Thymus (tissue), 14 donors: ENCODE measurements at places on chromosomes 11 and 22.

GRCh38 chr22:50035131-50035881, 22.7 kb upstream of the IL17REL start:
- no peak for DNase-seq

GRCh38 chr11:118215262-118215661, 9.5 kb downstream of the JAML start:
- DNase-seq = no peak

DNA sequence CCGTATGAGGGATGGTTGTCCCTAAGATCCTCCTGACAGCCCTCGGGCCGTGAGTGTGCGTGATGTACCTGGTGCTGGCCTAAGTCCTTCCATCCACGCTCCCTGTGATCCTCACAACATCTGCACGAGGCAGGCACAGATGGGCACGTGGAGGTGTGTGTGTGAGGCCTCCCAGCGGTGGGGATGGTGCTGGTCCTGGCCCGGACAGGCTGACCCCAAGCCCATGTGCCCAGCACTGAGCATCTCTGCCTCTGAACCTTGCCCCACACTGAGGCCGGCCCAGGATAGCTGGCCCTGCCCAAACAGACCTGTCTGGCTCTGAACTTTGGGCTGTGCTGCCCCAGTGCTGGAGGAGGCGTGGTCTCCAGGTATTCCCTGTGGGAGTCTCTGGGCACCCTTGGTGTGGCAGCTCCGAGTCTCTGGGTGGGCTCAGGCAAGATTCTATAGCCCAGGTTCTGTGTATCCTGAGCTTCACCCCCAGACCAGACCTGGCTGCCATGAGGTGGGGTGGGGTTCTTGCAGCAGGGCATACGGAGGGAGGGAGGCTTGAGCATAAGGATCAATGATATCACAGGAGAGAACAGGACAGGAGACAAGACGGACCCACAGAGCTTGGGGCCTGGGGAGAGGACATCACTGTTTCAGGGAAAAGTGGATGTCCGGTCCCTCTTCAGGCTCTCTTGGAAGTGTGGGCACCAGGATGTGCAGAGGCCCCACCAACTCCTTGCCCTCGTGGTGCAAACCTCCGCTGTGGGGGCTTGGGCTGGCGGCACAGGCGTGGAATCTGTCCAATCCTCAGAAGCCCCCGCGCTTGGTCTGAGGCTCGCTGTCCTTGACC, 881.8 kb downstream of the BRD1 start:
- no peak for DNase-seq

- peak; percentile 59 for DNase-seq
Observed at GRCh38 chr11:119356349-119357031, 10.0 kb upstream of the MFRP start.

DNA sequence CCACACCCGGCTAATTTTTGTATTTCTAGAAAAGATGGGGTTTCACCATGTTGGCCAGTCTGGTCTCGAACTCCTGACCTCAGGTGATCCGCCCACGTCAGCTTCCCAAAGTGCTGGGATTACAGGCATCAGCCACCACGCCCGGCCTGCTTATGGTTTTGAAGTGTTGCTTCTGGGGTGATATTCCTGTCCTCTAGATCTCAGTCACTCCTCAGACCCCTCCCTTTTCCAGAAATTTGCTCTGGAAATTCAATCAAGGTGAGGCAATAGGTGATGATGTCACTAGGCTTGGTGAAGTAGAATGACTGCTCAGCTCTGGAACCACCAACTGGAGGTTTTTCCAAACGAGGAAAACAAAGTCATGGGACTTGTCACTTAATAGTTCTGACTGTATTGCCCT, 36.6 kb upstream of the CREB3L1 start:
- no peak for DNase-seq

DNA sequence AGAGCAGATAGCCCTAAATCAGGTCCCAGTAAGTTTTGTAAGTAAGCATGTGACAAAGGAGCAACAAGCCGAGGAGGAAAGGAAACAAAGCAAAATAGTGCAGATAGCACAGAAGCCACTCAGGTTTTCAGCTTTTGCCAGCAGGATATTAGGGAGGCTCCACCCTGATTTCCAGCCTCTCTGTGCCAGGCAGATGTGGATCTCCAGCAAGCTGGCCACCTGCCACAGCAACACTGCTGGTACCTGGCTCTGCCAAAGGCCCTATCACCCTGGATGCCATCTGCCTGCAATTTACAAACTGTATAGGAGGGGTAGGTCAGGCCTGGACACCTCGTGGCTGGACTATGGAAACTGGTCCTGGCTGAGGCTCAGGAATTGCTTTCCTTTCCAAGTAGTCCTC, 12.2 kb upstream of the NNMT start:
- DNase-seq = no peak

DNA sequence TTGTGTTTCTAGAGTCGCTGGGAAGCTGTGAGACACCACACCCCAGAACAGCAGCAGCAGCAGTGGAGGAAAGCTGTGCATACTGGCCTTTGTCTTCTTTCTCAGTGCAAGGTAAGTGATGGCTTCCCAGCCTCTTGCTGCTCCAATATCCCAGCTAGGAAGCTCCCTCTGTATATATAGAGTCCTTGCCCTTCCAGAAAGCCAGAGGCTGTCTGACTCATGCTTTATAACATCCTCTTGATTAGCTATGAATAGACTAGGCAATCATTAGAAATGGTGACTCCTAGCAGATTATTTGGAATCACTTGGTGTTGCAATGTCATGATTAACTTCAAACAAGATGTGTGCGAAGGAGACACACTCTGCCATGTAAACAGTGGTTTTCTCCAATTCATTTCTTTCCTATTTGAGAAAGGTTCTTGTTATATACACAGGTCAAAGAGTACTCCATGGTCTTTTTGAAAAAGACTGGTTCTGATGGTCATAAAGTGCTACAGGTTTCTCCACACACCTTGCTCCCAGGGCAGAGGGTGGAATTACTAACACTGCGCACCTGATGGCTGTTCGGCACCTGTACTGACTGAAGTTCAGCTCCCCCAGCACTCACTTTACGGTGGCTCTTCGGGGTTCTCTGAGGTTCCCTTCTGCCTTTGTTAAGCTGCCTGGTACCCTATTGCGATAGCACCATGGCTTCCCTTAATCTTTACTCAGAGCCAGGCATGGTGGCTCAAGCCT, at the start of gene MMP1:
Gene MMP1 (minus strand): TSS at position 149 of the 735 bp plus-strand sequence. CDS start 68 bp downstream, at position 81.
- no peak for DNase-seq

DNA sequence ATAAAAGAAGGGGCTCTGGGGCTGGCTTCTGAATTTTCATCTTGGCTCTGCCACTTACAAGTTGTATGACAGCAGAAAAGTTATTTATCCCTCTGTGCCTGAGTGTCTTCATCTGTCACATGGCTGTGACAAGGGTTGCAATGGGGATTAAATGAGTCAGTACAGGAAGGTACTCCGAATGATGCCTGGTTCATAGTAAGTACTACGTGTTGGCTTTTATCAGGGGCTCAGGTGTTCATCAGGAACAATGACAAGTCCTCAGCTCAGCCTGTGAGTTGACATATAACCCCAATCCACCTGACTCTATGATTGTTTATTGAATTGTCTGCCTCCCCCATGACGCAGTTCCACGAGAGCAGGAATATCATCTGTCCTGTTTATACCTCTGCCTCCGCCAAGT, 45.7 kb downstream of the PAMR1 start:
- DNase-seq = no peak

DNA sequence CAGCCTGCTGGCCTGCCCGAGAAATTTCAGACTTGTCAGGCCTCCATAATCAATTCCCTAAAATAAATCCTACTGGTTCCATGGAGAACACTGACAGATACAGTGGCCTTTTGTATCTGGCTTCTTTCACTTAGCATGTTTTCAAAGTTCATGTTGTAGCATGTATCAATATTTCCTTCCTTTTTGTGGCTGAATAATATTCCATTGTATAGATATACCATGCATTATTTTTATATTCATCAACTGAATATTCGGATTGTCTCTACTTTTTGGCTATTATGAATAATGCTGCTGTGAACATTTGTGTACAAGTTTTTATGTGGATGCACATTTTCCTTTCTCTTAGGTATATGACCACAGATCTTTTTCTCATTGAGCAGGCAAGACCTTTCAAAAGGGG, 10.4 kb downstream of the SPTY2D1 start:
- no peak for DNase-seq

- no peak for DNase-seq
Observed at GRCh38 chr22:26008587-26008986, 160.7 kb upstream of the SEZ6L start.

- DNase-seq = no peak
Observed at GRCh38 chr11:63907808-63908530, 9.0 kb downstream of the RCOR2 start.

GRCh38 chr22:35526333-35526979, 14.2 kb upstream of the RASD2 start:
- no peak for DNase-seq

GRCh38 chr11:60854140-60854846, 1.5 kb downstream of the PTGDR2 start:
- no peak for DNase-seq

GRCh38 chr11:57834852-57835251, 73.2 kb downstream of the CTNND1 start:
- DNase-seq = no peak

GRCh38 chr22:25673713-25674112, 68.3 kb upstream of the MYO18B start:
- no peak for DNase-seq

- no peak for DNase-seq
Observed at GRCh38 chr22:30495041-30495784, 10.3 kb downstream of the SEC14L4 start.

DNA sequence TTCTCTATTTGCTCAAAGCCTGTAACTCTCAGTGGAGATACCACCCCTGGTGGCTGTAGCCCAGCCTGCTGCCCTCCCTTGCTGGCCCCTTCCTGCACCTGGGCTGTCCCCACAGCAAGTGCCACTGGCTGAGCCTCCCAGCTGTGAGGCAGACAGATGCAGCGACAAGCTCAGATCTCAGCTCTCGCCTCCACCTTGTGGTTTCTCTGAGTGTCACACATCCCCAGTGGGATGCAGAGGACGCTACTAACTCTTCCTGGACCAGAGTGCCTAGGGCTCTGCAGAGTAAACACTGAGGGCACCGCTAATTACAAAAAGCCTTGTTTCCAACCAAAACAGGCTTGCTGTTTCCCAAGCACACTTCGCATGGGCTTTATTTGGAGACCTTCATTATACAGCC, 8.9 kb downstream of the YPEL1 start:
- DNase-seq = peak; percentile 53

DNA sequence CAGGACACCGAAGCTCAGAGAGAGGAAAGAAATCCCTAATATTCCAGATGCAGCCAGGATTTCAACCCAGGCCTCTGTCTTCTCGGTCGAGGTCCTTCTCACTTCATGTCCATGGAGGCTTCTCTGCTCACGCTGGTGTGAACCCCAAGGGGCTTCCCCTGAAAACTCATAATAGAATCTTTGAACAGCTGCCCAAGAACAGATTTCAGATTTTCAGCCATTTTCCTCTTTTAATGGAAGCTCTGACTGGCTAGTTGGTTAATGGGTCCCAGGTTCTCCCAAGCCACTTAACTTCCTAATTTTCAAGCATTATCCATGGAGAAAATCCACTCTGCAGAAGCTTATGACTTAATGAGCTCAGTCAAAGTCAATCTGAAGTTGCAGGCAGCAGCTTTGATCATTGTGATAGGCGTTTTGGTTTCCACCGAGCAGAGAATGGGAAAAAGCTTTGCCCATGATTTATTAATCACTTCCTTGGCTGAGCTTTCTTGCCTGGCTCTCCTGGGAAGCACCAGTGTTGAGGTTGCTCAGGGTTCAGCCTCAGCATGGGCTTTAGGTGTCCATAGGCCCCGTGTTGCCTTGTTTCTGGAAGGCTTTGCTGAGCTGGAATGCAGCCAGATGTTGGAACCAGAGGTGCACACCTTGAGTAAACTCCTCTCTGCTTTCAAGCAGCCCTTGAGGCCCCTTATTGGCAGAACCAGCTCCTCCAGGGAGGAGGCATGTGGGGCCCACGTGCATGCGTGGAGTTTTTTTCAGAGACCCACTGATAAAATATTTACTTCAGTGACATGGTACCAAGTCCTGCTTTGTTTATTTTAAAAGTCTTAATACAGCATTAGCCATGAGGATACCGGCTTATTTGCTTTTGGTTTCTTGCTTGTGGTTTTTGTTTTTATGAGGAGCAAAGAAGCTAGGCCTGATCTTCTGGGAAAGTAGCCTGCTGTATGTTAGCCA, 25.5 kb downstream of the LDLRAD3 start:
- no peak for DNase-seq

DNA sequence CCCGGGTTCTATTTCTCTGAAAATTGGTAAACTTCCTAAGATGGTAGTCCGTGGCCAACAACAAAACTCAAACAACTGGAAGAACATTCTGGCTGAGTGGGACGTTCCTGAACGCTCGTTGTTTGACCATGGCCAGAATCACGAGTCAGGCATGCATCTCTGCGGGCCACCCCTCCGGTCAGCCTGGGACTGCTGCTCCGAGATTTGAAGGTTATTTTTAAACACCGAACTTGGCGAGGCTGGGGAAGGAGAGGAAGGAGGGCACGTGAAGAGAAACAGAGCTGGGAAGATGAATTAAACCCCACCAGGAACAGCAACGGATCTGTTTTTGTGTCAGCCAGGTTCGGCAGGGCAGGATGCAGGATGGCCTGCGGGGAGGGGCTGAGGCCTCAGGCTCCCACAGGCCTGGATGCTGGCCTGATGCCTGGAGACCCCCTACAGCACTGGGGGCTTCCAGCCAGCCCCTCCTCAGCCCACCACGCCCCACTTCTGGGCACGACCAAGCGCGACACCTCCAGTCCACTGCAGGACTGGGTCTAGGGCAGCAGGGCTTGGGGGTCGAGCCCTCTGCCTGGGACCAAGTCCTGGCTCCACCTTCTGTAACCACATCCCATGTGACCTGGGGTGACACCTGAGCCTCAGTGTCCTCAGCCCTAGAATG, 5.1 kb downstream of the SHISAL1 start:
- no peak for DNase-seq
